Right lobe of liver (tissue), 6 donors: ENCODE measurements at places on chromosomes 4 and X.

- DNase-seq: no peak
Measured at GRCh38 chr4:171588764-171589163, 224.4 kb upstream of the GALNTL6 start.

GRCh38 chrX:150616179-150616862 is 47.9 kb downstream of the MTM1 start:
- DNase-seq: no peak

DNA sequence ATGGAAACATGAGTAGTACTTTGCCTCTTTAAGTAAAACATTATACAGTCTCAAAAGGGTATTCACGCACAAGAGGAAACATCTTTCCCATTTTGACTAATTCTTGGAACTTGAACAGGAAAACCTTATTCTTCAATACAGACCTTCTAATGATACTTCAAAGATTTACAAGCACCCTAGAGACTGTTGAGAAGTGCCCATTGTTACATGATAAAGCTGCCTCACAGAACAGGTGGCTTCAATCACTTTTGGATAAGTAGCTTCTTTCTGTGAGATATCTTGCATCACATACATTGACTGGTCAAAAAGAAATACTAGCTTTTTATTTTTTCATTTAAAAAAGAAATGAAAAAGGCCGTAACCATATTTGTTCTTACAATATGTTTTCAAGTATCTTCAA is 219.4 kb downstream of the EPHA5 start:
- DNase-seq: no peak

- DNase-seq: no peak
Measured at GRCh38 chrX:27679281-27679680, 89.1 kb downstream of the DCAF8L2 start.

DNA sequence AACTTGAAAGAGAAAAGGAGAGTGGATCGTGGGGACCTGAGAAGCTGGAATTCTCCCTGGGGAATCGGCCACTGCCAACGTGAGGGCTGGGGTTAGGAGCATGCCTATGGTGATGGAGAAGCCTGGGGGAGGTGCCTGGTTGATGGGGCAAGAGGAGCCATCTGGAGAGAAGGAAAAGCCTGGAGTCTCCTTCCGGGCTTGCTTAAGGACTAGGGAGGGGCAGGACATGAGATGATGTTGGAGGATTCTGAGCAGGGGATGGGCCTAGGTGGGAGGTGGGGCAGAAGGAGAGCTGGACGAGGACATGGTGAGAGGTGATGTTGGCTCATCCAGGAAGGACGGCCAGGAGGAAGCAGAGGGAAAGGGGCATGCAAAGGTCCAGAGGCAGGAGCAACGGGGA is 35.0 kb upstream of the GYG2 start:
- no peak for DNase-seq

DNA sequence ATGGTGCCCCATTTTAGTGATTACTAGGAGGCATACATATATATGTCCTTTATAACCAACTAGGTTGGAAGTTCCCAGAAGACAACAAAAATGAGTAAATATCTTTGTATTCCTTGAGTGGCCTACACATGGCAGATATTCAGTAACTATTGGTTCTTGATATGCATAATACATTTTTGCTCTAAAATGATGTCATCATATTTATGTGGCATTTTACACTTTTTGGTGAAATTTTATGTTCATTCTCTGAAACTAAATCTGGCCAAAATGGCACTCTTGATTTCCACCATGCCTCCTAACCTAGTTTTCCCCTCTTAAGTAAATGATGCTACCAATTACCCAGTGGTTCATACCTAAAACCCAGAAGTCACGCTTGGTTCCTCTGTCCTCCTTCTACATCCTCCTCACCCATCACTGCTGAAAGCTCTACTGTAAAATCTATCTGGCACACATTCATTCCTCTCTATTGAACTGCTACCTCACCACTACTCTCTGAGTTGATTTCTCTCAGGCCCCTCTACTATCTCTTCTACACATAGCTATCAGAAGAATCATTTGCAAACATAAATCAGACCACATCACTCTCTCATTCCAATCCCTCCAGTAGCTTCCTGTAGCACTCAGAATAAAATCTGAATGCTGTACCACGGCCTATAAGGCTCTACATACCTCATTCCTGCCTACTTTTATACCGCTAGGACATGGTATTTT is 13.4 kb downstream of the SLC10A7 start:
- DNase-seq: no peak

- DNase-seq: no peak
Measured at GRCh38 chr4:117249333-117249732, 164.0 kb upstream of the TRAM1L1 start.

DNA sequence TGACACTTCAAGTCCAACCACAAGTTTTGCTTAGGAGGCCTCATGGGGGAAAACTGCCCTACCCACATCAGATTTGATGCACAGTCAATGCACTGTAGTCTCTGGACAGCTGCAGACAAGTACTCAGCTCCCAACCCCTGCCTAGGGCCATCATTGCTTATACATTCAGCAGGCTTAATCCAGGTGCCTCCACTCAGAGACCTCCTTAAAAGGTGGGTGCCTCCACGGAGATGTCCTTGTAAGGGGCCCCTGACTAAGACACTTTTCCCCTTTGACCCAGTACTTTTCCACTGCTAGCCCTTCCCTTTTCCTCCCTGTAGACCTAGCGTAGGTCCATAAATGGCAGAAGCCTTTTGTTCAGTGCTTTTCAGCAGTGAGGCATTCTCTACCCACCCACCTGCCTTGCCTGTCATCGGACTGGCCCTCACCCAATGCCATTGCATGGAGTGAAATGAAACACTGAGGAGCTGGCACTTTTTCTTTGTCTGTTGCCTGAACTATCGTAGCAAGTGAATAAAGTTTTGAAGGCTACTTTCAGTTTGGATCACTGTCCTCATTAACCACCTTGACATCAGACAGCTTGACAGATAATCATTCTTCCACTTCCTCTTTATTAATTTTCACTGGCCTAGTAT is 23.8 kb upstream of the PLK4 start:
- no peak for DNase-seq
